ENCODE measurements at places on chromosomes 7 and 10.

- no peak for DNase-seq
These were observed 9.4 kb downstream of the ACSL5 start for GRCh38 chr10:112383325-112383724.

DNA sequence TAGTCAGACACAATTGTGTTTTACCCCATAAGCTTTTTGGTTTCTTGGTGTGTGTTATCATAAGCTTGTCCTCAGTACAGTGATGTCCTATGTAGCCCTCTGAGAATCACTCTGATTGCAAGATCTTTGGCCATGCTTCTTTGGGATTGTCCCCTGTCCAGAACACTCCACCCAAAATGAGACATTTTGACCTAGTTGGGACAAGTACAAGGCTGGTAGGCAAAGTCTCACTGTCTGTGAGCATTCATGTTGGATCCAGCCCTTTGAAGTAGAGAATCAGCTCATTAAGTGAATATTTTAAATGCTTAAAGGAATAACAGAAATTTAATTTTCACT, 28.9 kb upstream of the PCGF5 start:
- DNase-seq = no peak

GRCh38 chr7:117092785-117093184, 139.5 kb downstream of the ST7 start:
- no peak for DNase-seq

- peak; percentile 48 for DNase-seq
These were observed 145.6 kb downstream of the PFKFB3 start for GRCh38 chr10:6348096-6348874.

GRCh38 chr10:88473989-88474883, 108.9 kb downstream of the RNLS start:
- no peak for DNase-seq

GRCh38 chr7:102874166-102874829, 38.5 kb upstream of the LRRC17 start:
- no peak for DNase-seq

GRCh38 chr10:13857451-13857850, 270.7 kb downstream of the PRPF18 start:
- DNase-seq = no peak

DNA sequence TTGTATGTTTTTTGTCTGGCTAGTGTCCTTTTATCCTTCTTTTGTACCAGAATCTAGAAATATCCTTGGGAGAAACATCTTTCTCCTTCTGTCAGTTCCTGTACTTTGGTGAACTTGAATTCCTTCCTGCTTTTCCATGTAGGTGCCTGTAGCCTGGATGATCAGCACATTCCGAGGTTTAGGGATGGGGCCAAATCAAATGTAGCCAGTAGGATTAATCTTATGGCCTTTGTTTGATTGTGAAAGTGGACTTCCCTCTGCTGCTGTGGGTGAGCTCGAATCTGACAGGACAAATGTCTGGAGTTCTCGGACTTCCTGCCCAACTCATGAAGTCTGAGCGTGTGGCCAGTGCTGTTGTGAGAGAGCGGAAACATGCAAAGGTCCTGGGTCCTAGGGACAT, 33.2 kb upstream of the NAMPT start:
- DNase-seq = no peak

GRCh38 chr7:139602143-139602722, 78.7 kb downstream of the CLEC2L start:
- DNase-seq = no peak

DNA sequence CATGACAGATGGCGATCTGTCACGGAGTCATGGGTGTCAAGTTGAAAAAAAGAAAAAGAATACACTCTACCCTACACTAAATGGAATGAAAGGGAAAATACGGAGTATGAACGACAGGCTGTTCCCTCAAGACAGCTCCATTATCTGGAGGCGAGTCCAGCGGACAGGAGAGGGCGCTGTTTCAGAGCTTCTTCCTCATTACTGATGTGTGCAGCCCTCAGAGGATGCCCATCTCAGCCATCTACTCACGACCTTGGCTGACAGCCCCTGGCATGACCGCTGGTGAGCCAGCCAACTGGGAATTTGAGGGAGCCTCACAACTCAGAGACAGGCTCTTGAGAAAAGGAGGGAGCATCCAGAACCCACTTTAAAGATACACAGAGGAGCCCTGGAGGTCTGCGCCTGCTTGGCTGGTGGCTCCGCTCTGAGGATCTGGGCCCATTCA, 49.6 kb upstream of the SMNDC1 start:
- peak; percentile 57 for DNase-seq

DNA sequence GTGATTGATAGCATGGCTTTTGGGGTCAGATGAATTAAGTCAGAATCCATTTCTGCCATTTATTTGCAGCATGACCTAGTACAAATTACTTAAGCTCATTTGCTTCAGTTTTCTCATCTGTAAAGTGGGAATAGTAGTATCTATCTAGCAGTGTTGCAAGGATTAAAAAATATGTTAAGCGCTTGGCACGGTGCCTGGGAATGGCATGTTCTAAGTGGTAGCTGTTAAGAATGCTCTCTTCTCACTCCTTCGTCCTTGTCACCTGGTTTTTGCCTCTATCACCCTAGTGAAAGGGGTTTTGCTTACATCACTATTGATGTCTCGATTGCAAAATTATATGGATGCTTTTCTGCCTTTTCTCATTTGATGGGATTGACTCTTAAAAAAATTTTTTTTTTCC, 7.4 kb downstream of the TMEM248 start:
- no peak for DNase-seq

GRCh38 chr10:102634686-102635085, 9.6 kb upstream of the TRIM8 start:
- DNase-seq = no peak

GRCh38 chr7:151312356-151312755, 29.3 kb upstream of the NUB1 start:
- no peak for DNase-seq

GRCh38 chr10:93215312-93215711, 141.6 kb downstream of the CYP26A1 start:
- no peak for DNase-seq

DNA sequence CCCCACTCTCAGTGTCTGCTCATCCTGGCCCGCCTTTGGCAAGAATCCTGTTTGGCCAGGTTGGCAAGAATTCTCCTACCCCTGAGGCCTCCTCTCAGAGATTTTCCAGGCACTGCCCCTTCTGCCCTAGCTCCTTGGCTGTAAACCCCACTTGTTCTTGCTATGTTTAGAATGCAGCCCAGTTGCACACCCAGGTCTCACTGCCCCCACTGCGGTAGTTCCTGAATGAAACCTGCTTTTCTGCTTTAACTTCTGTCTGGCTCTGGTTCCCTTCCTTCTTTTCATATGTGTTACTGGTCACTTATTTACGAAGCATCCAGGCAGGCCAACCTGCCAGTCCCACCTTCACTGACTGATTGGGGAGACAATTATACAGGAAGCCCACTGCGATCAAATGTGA, 576.9 kb downstream of the GLRX3 start:
- DNase-seq = no peak

DNA sequence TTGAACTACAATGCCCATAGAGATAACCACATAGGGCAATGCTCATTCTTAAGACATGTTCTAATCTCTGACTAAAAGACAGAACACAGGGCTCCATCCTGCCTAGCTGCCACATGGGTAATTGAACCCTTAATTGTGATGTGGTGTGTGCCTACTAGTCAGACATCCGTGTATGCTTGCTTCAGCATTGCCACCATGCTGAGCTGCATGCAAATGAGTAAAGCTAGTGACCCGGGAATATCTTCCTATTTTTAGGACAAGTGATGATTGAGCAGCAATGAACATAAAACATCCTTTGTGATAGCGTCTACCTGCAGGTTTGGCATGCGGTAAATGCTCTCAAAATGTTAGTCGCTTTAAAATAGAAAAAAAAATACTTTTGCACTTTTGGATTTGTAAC, 115.8 kb downstream of the MAGI2 start:
- DNase-seq = no peak
